ENCODE measurements at places on chromosomes 12 and 14. TPM values are rescaled to one million over a fixed set of nuclear protein-coding genes. Genes with fewer than 3 reads are reported as not detected.

The VCPKMT gene
- total RNA-seq, result 8.4 TPM

The FLRT2 gene
- 4.0 TPM for total RNA-seq

The SMAGP gene
- 25.3 TPM for total RNA-seq

The TEX22 gene
- total RNA-seq, result 0.06 TPM

The KRT74 gene
- not detected for total RNA-seq

The SLC25A21 gene
- 0.53 TPM for total RNA-seq

Data from A549 treated with dexamethasone at 1 μM for 4 hours (cell line).